ENCODE measurements at places on chromosomes 5 and 9.
A peak's percentile ranks its signal among the peaks of the same experiment; 100 is the strongest.

GRCh38 chr9:107219486-107220077 is 63.5 kb upstream of the RAD23B start:
- no peak for DNase-seq

- no peak for DNase-seq
Measured at GRCh38 chr5:73298251-73298771, 125.3 kb downstream of the TMEM174 start.

DNA sequence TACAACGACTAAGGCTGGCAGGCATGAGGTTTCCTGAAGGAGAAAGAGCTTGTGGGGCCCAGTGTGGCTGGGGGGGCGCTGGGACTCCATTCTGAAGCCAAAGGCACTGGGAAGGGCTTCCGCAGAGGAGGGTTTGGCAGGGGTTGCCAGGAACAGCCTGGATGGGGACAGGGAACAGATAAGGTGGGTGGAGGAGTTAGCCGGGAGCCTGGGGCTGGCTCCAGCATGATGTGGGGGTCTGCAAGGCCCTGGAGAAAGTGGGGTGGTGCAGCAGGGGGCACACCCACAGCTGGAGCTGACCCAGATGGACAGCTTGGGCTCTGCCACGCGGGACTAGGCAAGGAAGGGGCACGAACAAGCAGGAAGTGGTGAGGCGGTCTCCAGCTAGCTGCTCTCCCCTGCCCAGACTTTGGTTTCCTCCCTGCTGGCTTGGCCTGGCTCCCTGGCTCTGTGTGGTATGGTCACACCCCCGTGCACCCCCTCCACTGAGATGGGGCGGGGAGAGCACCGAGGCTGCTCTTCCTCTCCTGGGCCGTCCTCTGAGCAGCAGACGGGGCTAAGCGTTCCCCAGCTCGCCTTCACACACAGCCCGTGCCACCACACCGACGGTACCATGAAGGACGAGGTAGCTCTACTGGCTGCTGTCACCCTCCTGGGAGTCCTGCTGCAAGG is at the start of gene LTC4S:
Gene LTC4S, plus strand, starts transcription at position 519 of the 672 bp plus-strand sequence. Its CDS starts 95 bp downstream, at position 614.
- DNase-seq, result peak; percentile 53

DNA sequence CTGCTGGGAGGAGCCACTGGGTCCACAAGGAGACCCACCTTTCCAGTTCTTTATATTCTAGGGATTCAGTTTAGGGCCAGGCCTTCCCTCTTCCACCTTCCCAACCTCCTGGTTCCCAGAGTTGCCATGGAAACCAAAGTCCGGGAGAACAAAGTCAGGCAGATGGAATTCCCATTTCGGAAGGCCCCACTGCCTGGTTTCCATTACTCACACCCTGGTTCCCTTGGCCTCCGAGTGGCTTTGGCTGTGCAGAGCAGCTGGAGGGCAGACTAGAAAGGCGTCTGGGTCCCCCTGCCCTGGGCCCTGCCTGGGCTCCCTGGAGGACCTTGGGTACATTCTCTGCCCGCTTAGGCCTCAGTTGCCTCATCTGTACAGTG is 136.1 kb downstream of the RGS3 start:
- DNase-seq, result no peak

DNA sequence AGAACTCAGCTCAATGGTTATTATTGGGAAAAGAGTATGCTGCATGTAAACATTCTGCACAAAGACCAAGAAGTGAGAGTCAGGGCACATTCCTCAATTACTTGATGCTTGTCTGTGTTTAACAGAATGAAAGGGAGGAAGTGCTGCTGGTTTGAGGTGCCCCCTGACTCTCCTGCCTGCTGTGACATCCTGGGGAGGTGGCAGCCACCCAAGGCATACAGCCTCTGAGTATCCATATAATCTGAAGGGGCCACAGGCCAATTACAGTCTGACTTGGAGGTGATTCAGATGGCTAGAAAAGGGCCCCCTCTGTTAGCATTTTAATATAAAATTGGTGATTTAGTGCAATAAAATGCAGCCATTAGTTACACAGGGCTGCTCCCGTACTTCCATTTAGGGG is 313.8 kb downstream of the ASTN2 start:
- DNase-seq, result no peak

DNA sequence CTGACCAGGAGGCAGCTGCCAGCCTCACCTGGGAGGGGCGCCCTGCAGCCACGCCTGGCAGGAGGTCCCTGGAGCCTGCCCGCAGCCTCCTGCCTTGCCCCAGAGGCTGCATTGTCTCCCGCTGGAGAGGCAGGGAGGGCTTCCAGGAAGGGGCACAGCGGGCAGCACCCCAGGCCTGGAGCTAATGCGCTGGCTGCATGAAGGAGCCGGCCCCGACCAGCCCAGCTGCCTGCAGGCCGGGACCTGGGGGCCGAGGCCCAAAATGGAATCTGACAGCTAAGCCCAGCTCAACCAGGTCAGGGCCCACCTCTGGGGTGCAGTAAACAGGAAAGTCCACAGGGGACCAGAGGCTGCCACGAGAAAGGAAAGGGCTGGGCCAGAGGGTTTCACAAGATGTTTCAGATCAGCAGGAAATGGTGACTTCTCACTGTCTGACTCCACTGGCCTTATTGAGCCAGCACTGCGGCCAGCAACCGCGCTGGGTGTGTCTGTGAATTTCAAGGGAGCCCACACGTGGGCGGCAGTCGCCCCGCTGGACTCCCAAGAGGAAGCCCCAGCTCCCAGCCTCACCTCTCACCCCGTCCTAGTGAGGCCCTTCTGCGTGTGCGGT is 18.6 kb upstream of the NOTCH1 start:
- peak; percentile 96 for DNase-seq

- no peak for DNase-seq
Measured at GRCh38 chr9:129673602-129674001, 8.2 kb downstream of the PRRX2 start.

DNA sequence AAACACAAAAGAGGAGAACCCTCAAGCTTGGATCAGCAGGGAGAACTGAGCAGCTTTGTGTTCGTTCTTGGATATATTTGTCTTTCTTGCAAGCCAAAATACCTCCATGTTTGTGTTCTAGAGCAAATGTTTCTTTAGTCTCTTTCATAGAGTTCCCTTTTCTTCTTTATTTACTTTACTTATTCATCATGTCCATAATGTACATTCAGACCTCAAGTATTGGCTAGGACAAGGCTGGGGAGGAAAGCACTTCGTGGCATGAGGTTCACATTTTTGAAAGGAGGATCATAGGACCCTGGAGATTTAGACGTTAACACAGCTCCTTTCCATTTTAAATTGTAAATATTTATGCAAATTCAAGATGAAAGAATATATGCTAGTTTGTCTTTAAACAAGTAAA is 590.2 kb upstream of the MEF2C start:
- DNase-seq, result no peak

- DNase-seq, result no peak
Measured at GRCh38 chr5:601771-602465, 10.2 kb upstream of the CEP72 start.

- DNase-seq, result no peak
Measured at GRCh38 chr5:133471699-133472098, 140.6 kb downstream of the FSTL4 start.

GRCh38 chr5:171271798-171272197 is 37.2 kb upstream of the TLX3 start:
- DNase-seq, result no peak

DNA sequence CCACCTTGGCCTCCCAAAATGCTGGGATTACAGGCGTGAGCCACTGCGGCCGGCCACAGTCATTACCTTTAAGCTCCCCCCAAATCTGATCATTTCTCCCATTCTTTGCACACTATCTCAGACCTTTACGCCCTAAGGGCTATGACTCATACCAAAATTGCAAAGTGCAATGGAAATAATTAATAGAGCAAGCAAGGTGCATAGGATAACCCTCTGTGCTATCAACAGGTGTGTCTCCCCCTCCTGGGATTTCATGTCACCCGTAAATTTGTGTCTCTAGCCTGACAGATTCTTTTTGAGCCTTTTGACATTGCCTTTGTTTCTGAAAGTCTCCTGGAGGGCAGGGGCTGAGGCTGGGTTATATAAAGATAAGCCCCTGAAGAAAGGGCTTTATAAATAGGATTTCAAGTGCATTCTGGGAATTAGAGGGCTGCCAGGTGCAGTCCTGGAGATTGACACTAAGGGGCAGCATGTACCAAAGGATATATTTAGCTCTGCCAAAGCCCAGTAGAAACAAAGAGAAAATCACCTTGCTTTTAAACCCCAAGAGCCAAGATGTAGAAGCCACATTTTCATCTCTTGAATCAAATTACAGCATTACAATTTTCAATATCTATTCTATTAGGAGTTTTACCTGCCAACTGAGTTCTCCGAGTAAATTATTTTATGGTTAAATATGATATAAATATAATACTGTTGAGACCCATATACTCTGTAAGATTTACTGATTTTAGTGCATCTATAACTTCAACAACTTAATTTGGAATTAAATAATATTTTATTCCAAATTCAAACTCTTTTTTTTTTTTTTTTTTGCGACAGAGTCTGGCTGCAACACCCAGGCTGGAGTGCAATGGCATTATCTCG is 18.2 kb downstream of the S100Z start:
- DNase-seq, result peak; percentile 76

- DNase-seq, result peak; percentile 50
Measured at GRCh38 chr5:103258957-103259704, 568 bp downstream of the MACIR start.

- DNase-seq, result no peak
Measured at GRCh38 chr5:141398608-141399007, 861 bp downstream of the PCDHGB5 start.

Data from suppressor macrophage treated with lipopolysaccharide for 4 hours (primary cell).